ENCODE measurements at places on chromosomes 1 and 21.

- DNase-seq, result no peak
Measured at GRCh38 chr21:16322454-16322853, 592.7 kb downstream of the USP25 start.

DNA sequence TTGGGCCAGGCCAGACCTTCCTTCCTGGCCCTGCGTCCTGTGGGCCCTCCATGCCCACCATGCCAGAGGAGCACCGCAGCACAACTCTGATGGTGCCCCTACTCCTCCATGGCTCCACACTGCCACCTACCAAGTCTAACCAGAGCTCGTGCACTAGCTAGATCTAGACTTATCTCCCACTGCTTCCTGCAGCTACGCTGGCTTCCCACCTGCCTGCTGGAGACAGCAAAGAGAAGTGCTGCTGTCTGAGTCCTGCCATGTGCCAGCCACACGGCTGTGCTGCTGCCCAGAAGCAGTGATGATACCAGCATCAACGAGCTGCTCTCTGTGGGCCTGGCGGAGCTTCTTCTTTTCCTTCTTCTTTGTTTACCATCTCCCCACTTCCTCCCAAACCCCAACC is 4.5 kb downstream of the GUCA2B start:
- no peak for DNase-seq

DNA sequence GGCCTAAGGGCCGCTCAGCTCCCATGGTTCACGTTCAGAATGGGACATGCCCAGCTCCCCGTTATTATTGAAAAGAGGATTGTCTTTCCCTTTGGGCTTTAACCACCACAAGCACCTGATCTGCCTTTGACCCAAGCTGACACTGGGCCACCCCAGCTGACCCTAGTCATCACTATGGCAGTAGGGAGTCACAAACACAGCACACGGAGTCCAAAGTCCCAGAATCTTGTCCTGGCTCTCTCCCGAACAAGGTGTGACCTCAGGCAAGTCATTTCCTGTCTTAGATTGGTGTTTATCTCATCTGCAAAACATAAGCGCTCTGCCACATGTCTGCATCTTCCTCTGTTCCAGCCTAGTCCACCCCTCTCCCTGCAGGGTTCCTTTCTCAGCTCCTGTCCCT is 31.5 kb downstream of the IGFN1 start:
- DNase-seq, result no peak

DNA sequence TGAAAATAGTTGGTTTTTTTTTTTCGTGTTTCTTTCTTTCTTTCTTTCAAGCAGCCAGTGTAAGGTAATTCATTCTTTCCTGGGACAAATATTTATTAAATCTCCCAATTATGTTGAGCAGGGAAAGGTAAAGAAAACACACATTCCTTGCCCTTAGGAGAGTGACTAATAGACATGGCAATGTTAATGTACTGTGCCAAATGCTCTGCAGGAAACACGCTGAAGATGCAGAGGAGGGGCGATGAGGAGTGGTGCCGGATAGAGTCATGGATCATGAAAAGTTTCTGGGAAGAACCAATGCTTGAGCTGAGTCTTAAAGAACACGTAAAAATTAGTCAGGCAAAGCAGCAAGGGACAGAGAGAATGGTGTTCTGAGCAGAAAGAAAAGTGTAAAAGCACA is 199.2 kb downstream of the DNM3 start:
- DNase-seq, result no peak

DNA sequence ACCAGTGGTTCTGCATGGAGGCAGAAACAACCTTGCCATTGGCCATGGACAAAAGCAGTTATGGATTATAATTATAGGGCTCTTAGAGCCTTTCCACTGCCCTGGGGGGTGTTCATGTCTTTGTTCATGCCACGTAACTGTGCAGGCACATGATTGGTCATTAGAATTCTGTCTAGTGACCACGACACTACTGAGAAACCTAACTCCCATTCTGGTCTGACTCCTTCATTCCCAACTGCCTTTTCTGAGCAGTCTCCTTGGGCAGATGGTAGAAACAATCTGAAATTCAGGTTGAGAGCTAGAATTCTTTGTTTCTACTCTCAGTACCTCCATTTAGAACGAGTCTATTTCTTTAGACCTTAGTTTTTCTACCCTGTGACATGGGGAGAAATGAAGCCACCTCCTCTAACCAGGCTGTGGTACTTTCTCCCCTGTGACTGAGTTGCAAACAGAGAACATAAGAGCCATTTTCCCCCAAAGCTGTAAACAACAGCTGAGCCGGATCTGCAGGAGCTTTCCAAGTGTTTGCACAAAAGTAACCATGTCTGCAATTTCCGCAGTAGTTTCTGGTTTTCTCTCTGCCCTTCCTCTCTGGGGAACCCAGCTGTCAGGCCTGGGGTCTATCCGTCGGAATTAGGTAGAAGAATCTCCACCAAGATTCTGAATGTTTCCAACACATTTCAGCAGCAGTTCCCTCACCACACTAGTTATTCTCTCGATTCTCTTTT is 37.7 kb upstream of the IPO9 start:
- no peak for DNase-seq

- no peak for DNase-seq
Measured at GRCh38 chr1:105608713-105609112, 1447.8 kb upstream of the PRMT6 start.

- DNase-seq, result no peak
Measured at GRCh38 chr1:52032785-52033131, 852 bp downstream of the KTI12 start.

DNA sequence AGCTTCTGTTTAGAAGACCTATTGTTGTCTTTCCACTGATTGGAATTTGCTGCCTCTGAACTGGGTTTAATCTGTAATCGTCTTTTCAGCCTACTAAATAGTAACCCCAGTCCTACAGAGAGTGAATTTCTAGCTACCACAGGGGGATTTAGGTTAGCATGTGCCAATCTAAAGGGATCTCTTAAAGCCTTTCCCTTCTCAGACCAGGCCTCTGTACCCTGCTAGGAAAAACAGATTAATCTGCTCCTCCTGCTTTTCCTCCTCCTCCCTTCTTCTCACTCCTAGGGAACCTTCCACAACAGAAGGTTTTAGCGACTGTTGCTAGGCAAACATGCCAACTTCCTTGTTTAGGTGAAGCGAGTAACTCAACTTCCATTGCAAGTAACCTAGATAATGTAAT is 1.3 kb upstream of the RC3H1 start:
- DNase-seq, result no peak

DNA sequence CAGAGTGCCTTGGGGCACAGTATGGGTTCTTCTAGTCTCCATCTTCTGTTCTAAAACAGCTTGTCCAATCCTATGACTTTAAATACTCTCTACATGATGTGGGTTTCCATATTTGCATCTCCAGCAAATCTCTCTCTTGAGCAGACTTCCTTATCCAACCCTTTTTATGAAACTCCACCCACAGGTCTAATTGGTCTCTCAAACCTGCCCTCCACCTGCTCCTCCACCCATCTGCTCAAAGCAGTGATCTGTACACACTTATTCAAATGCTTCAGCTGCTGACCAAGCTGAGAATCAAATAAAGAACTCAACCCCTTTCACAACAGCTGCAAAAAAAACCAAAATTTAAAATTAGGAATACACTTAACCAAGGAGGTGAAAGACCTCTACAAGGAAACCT is 11.5 kb downstream of the MCOLN2 start:
- DNase-seq, result no peak

GRCh38 chr1:156438278-156438987 is 62.1 kb downstream of the MEF2D start:
- no peak for DNase-seq

DNA sequence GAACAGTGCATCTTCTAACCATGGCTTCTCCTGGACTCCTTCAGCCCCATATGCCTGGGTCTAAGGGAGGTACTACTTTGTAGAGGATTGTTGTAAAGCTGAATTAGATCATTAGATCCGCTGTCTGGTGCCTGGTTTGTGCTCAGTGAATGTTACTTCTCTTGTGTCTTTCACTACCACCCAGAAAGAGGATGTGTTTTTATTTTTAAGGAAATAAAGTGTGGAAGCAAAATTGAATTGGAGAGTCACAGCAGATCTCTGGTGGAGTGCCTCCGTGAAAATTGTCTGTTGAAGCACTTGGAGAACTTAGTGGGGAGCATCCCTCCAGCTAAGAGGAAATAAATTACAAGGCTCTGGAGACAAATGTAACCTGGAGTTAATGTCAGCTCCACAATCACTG is 101.8 kb upstream of the ARTN start:
- DNase-seq, result no peak

- no peak for DNase-seq
Measured at GRCh38 chr21:26759731-26760130, 85.5 kb downstream of the ADAMTS1 start.

DNA sequence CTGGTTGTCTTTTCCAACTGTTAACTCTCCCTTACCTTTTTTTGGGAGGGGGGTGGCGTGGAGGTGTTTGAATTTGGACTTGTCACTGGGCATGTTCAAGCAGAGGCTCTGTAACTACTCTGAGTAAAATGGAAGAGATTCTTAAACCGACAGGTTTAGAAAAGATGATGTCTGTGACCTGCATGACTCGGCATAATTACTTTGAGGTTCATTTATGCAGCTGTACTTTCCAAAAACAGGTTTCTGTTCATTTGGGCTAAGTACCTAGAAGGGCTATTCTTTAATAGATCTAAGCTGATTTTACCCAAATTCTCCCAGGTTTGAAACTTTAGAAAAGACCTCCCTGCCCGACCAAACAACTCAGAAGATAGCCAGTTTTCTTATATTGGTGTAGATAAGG is 80.3 kb downstream of the SLC35A3 start:
- no peak for DNase-seq

DNA sequence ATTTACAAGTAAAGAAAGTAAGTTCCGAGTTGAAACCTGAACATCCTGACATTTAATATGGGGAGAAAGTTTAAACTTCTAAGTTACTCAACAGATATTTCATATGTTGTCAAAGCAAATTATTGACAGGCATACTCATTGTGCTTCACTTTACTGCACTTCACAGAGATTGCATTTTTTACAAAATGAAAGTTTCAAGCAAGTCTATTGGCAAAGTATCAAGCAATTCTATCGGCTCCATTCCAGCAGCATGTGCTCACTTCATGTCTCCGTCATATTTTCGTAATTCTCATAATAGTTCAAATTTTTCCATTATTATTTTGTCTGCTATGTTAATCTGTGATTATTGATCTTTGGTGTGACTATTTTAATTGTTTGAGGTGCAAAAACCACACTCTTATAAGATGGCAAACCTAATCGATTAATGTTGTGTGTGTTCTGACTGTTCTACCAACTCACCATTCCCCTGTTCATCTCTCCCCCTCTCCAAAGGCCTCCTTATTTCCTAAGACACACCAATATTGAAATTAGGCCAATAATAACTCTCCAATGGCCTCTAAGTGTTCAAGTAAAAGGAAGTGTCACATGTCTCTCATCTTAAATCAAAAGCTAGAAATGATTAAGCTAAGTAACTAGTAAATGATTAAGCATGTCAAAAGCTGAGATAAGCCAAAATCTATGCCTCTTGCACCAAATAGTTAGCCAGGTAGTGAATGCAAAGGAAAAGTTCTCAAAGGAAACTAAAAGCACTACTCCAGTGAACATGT is 68.2 kb upstream of the BCL9 start:
- no peak for DNase-seq

- no peak for DNase-seq
Measured at GRCh38 chr21:33949516-33950430, 34.2 kb upstream of the ATP5PO start.

- DNase-seq, result no peak
Measured at GRCh38 chr1:212255705-212256307, 29.4 kb upstream of the PPP2R5A start.

GRCh38 chr1:64892576-64893573 is 73.5 kb downstream of the JAK1 start:
- DNase-seq, result no peak

All from NCI-H187 treated with DMSO at 0.1 percent for 48 hours (cell line).